Nucleus accumbens (tissue), 56 donors: ENCODE measurements at places on chromosomes 1 and 21.

- no peak for DNase-seq
Observed at GRCh38 chr1:100928128-100928527, 32.2 kb downstream of the SLC30A7 start.

DNA sequence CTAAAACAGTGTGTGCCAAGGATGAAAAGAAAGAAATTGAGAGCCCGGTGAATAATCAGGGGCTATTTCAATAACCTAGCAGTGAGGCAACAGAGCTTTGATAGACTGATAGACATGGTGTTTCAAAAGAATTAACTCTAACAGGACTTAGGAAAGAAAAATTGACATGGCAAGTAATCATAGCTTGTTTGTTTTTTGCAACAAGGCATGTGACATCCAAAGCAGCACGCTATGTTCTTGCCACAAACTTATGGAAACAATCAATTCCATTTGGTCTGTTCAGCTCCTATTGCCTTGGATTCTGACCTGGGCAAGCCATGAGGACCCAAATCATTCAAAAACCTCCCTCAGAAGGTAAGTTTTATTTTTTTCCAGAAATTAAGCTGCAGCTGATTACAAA lies 608.5 kb downstream of the SMYD3 start:
- DNase-seq, result no peak

GRCh38 chr1:246564839-246565750 lies 966 bp downstream of the TFB2M start:
- DNase-seq, result no peak

DNA sequence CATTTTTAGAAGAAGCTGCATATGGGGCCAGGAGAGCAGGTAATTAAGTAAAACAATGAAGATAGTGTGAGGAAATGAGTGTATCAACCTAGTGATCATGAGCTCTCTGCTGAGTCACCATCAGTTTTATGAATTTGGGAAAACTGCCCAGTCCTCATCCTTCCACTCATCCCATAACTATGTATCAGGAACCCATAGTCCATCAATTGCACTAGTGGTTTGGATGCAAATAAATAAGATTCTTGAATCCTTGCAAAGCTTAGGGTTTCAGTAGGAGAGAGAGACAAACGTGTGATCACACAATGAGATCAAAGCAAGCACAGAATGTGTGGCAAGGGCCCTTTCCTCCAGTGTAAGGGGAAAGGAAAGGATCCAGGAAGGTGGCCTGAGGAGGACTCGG lies 145.6 kb downstream of the ZZZ3 start:
- DNase-seq, result no peak

- DNase-seq, result no peak
Observed at GRCh38 chr1:18175530-18176377, 68.2 kb downstream of the IGSF21 start.

DNA sequence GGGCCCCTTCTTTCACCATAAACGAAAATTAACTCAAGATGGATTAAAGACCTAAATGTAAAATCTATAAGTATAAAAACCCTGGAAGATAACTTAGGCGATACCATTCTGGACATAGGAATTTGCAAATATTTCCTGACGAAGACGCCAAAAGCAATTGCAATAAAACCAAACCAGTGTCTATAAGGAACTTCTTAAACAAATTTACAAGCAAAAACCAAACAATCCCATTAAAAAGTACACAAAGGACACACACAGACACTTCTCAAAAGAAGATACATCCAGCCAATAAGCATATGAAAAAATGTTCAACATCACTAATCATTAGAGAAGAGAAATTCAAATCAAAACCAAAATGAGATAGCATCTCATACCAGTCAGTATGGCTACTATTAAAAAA lies 78.8 kb upstream of the C1orf105 start:
- no peak for DNase-seq

DNA sequence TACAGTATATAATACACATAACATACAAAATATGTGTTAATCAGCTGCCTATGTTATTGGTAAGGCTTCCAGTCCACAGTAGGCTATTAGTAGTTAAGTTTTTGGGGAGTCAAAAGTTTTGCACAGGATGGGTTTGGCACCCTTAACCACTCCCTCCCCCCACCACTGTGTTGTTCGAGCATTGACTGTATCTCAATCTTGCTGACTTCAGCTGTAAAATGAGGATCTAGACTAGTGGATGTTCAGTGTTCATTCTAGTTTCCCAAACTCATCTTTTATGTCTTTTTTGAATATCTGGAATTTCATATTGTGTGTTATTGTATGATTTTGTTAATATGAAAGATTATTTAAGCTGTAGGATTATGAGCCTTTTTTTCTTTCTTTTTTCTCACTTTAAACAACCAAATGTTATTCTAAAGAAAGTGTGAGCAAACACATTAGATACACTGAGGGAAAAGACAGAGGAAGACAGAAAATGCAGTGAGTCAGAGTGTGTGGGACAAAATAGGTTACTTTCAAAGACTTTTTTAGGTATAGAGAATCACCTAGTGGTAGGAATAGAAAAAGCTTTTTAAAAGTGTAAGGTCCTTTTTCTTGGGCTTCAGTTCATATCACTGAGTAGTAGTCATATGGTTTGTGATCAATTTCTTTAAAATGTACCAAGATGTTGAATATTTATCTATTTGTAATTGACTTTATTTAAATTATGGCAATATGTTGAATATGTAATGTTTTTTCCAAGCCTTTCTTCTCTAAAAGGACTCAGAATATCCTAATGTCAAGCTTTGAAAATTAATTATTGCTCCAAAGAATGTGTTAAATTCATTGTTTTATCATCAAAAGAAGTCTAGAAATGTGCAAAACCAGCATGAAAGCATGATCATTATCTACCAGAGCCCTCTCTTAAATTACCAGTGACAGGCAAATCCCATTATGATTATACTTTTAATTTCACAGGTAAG lies 17.9 kb upstream of the CENPF start:
- DNase-seq, result no peak

DNA sequence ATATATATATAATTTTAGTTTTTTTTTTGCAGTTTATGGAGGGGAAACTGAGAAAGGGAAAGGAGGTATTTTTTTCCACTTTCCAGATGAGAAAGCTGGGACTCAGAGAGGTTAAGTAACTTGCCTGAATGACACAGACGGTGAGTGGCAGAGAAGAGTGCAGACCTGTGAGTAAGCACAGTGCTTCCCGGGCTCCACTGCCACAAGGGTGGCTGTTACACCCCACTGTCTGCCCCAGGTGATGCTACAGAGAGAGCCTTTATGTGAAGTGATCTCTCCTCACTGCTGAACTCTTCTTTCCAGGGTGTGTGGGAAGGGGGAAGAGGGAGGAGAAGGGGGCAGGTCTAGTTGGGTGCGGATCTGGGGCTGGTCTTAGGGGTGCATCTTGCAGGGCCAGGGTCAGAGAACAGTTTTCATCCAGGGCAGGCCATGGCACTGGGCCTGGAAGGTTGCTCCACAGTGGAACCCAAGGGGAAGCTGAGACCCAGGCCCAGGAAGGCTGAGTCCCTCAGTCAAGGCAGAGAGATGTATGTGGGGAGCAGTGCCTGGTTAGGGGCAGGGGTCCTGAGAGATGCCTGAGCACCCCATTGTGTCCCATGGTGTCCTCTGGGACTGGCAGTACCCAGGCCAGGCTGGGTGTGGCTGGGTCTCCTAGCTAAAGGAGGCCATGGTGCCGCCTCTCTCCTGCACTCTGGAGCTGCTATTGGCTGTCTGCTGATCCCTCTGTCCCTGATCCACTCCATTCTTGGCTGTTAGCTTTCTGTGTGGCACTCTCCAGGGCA lies 357.5 kb downstream of the PTPRU start:
- DNase-seq, result no peak

DNA sequence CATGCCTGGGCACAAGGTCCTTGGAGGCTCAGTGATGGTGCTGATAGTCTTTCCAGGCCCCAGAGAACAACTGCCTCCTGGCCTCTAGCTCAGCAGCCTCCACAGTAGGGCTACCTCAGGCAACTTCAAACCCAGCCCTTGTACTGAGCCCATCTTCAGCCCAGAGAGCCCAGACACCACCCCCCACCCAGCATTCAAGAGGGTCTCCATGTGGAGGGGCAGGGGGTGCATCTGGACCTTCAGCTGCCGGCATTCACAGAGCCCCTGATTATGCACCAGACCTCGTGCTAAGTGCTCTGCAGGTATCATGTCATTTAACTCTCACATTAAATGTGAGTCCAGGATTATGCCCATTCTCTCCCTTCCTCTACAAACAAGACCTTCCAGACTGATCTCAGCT lies 197.0 kb upstream of the ZC3H12A start:
- DNase-seq, result no peak

DNA sequence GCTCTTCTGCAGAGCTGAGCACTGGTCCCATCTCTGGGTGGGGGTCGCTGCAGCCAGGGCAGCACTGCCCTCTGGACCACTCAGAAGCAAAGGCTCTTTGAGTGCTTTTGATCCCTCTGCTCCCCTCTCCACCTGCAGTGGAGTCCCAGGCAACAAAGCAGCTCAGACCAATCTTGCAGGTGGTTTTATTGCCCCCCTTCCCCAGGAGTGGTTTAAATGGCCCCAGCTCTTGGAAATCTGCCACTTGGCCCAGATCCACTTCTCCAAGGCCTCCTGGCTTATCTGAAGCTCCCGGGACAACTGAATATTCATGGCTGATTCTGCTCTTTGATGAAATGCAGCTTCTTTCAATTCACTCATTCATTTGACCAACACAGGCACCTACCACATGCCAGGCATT lies 2.7 kb downstream of the STUM start:
- no peak for DNase-seq

- no peak for DNase-seq
Observed at GRCh38 chr1:105386489-105386888, 1636.8 kb downstream of the AMY1C start.

- no peak for DNase-seq
Observed at GRCh38 chr1:55425310-55425930, 210.3 kb upstream of the USP24 start.

- no peak for DNase-seq
Observed at GRCh38 chr1:172917972-172918371, 132.8 kb downstream of the TNFSF18 start.

DNA sequence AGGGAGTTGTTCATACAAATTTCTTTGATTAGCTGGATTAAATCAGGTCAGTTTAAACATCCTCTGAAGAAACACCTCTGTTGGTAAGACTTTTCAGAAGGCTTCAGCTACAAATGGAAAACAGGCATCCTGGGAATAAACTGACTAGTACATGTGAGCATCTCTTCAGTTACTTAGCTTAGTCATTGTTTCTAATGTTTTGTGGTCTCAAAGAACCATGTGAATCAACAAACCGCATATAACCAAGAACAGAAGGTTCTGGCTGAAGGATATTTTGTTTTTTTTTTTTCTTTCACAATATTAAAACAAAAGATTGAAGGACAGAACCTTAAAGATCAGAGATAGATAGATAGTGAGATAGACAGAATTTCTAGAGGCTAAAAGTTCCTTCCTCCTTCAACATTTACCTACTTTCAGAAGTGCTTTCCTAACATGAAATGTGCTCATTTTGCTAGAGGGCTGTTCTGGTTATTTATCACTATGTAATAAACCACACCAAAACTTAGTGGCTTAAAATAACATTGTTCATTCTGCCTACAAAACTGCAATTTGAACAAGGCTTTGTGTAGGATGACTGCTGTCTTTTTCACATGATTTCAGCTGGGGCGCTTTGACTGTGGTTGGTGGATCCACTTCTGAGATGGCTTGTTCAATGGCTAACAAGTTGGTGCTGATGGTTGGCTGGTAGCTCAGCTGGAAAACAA lies 119.8 kb upstream of the PTGFR start:
- no peak for DNase-seq

DNA sequence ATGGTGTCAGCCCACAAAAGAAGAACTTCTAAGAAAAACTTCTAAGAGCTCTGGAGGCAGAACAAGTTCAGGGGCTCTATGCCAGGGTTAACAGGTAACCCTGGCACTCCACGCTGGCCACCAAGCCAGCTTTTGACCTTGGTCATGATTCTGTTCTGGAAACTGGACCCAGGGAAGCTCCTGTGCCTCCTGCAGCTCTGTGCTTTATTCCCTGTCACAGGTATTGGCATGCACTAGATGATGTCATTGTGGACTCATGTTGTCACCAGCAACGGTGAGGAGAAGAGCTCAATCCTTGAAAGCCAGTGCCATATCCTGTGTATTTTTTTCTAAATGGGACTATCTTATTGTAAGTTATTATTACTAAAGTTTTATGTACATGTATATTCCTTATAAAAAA lies 56.7 kb upstream of the GCLM start:
- DNase-seq, result no peak

- no peak for DNase-seq
Observed at GRCh38 chr1:169933984-169934725, 40.5 kb upstream of the SCYL3 start.

- DNase-seq, result no peak
Observed at GRCh38 chr1:48652334-48652733, 124.4 kb downstream of the BEND5 start.
